ENCODE measurements at places on chromosomes 2 and 18.

DNA sequence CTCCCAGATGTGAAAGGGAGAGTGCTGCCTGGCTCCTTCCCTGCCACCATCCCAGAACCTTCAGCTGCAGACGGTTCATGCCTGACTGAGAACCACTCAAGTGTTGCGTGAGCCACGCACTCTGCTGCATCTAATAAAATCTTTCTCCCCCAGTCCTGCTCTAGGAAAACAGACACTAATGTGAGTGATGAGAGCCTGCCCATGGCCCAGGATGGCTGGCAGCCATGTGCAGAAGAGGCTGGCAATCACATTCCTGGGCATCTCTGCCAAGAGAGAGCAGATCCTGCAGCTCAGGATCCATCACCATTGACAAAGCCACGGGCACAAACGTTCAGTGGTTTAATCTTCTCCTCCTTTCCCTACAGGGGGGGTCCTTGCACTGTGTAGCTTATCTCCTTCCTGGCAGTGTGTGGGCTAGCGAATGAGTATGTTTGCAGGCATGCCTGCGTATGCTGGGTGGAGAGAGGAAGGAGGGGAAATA, 477.5 kb downstream of the SLC4A3 start:
- no peak for DNase-seq

DNA sequence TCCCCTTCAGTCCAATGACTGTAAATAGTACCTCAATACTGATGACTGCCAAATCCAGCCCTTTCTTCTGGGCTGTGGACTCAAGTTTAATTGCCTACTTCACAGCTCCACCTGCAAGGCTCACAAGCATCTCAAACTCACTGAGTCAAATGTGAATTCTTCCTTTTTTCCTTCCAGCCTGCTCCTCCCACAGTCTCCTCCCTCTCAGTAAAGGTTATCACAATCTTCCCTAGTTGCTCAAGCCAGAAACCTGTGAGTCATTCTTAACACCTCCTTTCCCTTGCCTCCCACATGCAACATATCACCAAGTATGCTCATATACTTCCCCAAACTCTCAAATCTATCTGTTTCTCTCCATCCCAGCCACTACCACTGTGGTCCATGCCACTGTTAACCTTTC, 3.7 kb upstream of the MFSD6 start:
- no peak for DNase-seq

DNA sequence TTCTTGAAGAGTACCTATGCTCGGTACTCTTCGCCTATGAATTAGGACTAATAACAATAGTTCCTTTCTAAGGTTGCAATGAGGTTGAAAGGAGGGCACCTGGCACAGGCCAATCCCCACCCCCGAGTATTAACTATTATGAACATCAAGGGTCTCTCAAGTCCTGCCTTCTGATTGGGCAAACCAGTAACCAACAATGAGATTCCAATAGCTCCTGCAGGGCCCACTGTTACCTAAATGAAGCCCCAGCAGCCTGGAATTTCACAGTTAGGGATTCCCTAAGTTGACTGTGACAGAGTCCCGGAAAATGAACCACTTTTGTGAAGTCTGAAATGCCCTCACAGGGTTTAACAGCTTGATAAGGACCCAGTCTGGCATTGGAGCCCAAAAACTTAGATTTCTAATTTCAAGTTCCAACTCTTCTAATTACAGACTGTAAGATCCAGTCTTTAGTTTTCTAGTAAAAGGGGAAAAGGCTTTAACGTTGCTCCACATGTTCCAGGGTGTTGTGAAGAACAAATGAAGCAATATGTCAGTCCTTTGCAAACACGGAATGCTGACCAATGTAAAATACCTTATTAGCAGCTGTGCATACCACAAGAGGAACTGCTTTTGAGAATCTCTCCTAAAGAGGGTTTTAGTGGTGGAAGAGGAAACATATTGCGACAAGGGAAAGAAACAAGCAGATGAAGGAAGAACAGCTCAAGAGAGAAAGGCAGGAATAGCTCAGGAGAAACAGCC, 277.7 kb upstream of the MAP2 start:
- no peak for DNase-seq

- DNase-seq: no peak
Measured at GRCh38 chr2:584863-585823, 92.1 kb downstream of the TMEM18 start.

DNA sequence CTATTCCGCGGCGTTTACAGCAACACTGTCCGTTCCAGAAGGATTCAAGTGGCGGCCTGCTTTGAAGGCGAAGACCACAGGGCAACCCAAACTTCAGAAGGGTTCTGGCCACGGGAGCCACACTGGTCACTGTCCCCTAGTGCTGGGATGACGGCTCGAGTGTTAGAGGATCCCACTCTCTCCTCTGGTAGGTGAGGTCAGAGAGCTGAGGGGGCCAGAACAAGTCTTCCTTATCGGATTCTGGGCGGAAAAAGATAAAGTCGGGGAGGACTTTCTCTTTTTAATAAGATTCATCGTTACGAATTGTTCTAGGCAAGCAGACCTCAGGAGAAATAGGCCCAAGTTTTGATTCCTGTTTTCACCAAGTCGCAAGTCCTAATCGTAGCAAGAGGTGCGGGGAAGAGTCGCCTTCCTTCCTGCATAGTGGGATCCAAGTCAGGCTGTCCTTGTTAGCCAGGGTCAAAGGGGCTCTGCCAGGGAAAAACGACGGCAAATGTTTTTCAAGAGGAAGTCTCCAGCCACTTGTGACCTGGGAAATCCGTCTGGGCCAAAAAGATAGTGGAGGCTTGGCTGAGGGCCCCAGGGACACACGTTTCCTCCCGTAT, 864 bp upstream of the MYL12A start:
- no peak for DNase-seq
